ENCODE measurements at places on chromosomes 3 and 15.

GRCh38 chr3:13417166-13417947 lies 2.8 kb downstream of the NUP210 start:
- no peak for DNase-seq

- no peak for DNase-seq
These were observed 32.2 kb downstream of the DNAAF4 start for GRCh38 chr15:55475842-55476241.

DNA sequence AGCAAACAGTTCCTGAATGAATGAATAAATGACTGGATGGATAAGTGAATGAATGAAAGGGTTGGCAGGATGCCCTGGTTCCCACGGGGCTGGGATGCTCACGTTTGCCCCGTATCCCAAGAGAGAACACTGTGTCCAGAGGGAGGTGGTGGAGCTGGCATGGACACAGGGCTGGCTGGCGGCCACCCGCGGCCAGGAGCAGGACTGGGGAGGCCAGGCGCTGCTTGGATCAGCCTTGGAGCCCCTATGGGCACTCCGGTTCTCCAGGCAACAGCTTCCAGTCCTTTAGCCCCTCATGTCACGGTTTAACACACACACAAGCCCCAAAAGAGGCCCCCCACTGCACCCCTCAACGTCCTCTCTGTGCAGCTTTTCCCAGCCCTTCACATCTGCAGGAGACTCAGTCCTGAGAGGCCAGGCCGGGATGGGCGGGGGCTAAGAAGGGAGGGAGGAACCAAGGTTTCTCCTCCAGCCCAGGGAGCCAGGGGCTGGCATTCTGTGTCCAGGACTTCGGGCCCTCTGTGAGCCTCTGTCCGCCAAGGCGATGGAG lies 86.0 kb upstream of the ALDH1L1 start:
- DNase-seq, result no peak

DNA sequence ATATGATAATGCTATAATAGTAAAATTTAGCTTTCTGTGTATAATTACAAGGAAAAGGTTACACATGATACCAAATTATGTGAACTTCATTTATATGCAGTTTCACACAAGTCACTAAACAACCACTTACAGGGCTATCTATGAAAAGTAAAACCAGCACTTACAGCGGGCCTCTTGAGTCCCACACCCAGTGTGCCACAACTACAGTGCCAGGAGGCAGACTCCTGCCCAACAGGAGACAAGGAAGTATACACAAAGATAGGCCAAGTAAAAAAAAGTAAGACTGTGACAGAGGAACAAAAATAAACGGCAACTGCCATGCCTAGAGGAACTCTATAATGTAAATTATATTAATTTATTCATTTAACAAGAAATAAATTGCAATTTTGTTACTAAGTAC lies 53.4 kb upstream of the NEK10 start:
- DNase-seq, result no peak

GRCh38 chr3:195040094-195040493 lies 230.9 kb downstream of the XXYLT1 start:
- no peak for DNase-seq

GRCh38 chr3:72481542-72481941 lies 366.7 kb downstream of the SHQ1 start:
- no peak for DNase-seq

DNA sequence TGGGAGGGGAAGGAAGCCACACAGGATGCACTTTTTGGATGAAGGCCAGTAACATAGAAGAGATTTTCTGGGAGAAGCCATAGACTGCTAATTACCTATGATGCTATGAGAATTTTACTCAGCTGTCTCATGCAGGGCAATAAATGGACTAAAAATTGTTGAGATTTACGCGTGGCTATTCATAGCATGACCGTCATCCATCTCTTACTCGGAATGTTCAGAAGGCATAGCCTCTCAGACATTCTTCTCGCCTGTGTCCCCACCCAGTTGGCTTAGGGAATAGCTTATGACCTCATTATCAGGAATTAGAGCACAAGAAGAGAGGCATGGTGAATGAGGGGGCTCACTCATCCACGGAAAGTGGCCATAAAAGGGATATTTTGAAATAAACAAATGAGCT lies 107.9 kb upstream of the ATP10A start:
- no peak for DNase-seq

DNA sequence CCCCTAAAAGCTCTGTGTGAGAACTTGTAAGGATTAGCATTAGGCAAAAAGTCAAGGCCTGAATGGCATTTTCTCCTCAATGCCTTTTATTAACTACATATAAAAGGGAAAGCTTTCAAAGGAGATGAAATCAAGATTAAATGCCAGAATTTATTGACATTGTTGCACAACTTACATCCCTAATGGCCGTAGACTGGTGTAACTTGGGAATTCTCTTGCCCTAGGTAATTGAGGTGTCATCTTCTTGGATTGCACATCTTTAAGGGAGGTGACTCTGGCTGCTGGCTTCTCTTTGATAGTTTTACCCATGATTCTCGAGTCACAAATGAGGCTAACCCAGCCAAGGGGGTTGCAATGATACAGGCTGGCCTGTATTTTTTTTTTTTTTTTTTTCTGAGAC lies 249.1 kb downstream of the TBL1XR1 start:
- no peak for DNase-seq

GRCh38 chr15:72199721-72200212 lies 2.2 kb upstream of the GRAMD2A start:
- DNase-seq, result peak; percentile 41

GRCh38 chr3:41193794-41194539 lies 5.3 kb upstream of the CTNNB1 start:
- no peak for DNase-seq

GRCh38 chr3:121463745-121464144 lies 82.0 kb downstream of the POLQ start:
- DNase-seq, result no peak

DNA sequence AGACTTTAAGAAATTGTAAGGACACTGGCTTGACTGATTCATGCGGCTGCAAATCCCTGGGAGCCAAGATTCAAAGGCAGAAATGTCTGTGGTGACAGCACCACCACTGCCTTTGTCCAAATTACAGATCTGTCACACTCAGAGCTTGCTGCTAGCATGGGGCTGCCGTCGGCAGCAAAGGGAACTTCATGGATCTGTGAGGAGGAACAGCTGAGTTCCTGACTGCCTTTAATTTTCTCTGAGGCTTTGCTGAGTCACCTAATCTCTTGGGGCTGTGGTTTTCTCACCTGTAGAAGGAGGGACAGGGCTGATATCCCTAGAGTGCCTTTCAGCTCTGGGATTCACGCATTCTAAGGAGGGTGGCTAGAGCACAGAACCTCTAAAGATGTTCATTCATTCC lies 4.1 kb upstream of the PAK6 start:
- no peak for DNase-seq

GRCh38 chr3:122902326-122902725 lies 107.5 kb downstream of the SLC49A4 start:
- no peak for DNase-seq

DNA sequence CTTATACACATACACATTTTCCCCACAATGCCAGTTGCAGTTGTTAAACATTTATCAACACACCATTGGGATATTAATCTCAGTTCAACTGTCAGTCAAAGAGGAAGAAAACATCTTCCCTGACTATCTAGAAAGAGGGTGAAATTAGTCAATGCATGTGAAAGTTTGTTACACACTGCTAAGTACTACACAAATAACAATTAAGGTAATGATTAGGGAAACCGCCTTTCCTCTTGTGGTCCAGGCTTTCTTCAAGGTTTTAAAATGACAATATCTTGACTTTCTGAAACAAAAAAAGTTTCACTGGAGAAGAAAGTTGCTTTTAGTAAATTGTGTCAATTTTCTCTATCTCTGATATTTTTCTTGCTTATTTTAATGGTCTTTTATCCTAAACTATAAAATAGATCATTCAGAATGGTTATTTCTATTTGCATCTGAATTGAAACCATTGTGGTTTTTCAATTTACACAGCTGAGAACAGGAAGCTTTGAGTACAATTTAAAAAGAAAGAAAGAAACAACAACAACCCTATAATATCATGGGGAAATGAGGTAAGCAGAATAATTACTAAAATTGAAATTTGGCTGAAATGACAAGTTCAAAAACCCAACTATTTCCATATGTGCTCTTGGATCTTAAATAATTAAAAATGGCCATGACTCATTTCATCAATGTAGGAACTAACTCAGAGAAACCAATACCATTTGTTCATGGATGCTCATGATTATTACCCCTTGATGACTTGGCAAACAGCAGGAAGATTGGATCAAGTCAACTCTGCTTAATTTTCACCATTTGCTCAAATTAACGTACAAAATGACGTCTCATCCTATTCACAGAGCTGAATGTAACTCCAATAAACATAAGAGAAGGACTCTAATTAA lies 31.7 kb downstream of the GPR149 start:
- DNase-seq, result no peak

DNA sequence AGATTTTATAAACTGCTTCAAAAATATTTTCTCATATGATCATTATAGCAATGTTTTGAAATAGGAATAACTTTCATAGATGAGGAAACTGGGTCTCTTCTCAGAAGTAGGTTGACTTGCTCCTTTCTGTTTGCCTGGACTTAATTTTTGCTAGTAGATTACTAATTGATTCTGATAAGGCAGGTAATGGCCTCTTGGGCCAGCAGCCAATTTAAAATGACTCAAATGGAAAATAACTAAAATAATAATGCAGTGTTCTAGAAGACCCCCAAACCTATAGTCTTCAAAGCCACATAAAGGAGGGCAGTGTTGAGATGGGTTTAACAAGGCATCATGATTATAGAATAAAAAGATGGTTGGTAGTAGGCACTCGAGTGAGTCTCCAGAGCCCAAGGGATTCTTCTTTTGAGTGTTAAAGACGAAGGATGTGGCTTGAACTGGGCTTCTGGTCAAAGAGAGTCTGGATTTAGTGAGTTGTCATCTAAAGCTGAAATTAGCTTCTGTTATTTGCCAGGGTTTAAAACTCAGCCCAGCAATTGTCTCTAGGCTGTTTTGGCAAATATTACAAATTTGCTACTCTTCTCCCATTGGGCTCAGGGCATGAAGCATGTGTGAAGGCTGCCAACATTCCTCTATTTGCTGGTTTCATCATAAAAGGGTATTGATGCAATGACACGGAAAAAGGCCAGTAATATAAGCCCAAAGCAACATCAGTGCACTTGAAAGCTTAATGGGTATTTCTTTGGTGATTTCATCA lies 297.1 kb upstream of the MEIS2 start:
- no peak for DNase-seq

DNA sequence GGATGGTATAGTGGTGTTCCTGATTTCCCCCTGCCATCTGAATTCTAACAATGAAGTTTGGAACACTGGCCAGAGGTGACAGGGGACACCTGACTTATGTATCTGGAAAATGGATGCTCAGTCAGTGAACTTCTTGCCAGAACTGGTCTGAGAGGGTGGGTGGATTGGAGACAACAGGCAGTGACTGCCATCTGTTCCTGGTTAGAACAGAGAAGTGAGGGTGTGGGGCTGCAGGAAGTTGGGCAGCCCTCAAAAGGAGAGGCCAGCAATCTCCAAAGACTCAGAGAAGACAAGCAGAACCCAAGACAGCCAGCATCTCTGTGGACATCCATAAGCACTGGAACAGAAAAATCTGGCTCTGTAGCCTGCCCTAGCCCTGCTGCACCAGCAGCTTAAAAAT lies 50.5 kb downstream of the ANP32A start:
- DNase-seq, result no peak

DNA sequence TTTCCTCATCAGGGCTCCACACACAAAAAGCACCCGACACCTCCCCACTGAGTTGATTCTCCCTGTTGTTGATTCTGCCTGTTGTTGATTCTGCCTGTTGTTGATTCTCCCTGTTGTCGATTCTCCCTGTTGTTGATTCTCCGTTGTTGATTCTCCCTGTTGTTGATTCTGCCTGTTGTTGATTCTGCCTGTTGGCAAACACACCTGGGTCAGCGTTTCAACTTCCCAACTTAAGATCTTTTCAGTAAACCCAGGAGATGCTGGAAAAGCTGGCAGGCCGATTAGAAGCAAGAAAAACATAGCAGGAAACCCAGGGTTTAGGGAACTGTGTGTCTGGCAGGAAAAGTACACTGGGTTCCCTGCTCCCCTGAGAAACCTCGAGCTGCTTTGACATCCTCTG lies 47.9 kb downstream of the TNK2 start:
- DNase-seq, result no peak

- DNase-seq, result no peak
These were observed 34.0 kb downstream of the ZNF106 start for GRCh38 chr15:42456971-42457370.

GRCh38 chr15:68646156-68646555 lies 67.4 kb downstream of the CORO2B start:
- no peak for DNase-seq

All from SHP77 treated with DMSO at 0.1 percent for 48 hours (cell line).